ENCODE measurements at places on chromosomes 2 and 18. TPM values are rescaled to one million over a fixed set of nuclear protein-coding genes. Genes with fewer than 3 reads are reported as not detected.

DNA sequence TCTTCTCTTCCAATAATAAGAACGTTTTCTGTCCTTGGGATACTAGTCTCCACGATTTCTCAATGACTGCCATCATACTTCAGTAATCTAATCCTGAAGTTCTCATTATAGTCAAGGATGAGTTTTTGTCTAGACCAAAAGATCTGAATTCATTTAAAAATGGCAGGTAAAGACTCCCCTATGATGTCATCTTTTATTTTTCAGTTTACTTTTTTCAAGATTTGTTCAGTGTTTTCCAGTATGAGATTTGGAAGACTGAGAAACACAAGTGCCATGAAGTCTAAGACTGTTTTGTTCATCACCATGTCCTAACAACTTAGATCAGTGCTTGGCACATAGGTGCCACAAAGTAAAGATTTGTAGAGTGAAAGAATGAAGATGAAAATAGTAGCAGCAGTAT, 35.8 kb upstream of the PPP4R3B start:
- DNase-seq, result no peak
- H3K27ac ChIP-seq, result no peak overlapping the region
- no peaks in the 10 kb centered on the region for H3K27me3 ChIP-seq
- no peaks in the 10 kb centered on the region for H3K4me1 ChIP-seq

GRCh38 chr2:9174771-9175437, 31.7 kb upstream of the ASAP2 start:
- no peak for DNase-seq
- peaks cover 11% of the 10 kb centered on the region for H3K4me1 ChIP-seq
- no peaks in the 10 kb centered on the region for H3K36me3 ChIP-seq
- H3K27ac ChIP-seq, result no peak overlapping the region
- H3K27me3 ChIP-seq, result no peaks in the 10 kb centered on the region

GALR1 gene
- total RNA-seq, result 0.03 TPM

ZSWIM2 gene
- total RNA-seq, result not detected

POTEC gene
- total RNA-seq, result not detected

All from ovary (tissue), 10 donors.